RWPE2 (cell line): ENCODE measurements at places on chromosomes 1 and 21.

GRCh38 chr1:245609354-245610150 is 454.8 kb downstream of the KIF26B start:
- no peaks in the 10 kb centered on the region for H3K4me1 ChIP-seq
- no peak overlapping the region for H3K4me3 ChIP-seq
- no peak overlapping the region for H3K27ac ChIP-seq
- H3K36me3 ChIP-seq: no peaks in the 10 kb centered on the region
- no peak for DNase-seq

DNA sequence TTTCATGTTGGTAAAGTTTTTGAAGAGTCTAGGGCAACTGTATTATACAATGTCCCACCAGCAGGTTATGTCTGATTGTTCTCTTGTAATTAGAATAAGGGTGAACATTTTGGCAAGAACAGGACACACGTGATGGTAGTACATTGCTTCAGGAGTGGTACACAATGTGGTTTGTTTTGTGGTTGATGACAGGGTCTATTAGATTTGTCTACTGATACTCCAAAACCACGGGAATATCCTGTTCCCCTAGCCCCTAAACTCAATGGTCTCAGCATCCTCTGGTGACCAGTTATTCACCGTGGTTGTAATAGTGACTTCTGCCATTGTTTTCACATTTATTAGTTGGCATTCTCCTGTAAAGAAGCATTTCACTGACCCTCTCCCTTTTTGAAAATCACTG is 22.1 kb upstream of the ACTA1 start:
- no peaks in the 10 kb centered on the region for H3K4me1 ChIP-seq
- H3K27ac ChIP-seq: no peak overlapping the region
- H3K27me3 ChIP-seq: no peaks in the 10 kb centered on the region

GRCh38 chr21:41640748-41641509 is 125.9 kb downstream of the RIPK4 start:
- no peaks in the 10 kb centered on the region for H3K36me3 ChIP-seq
- H3K4me3 ChIP-seq: no peak overlapping the region
- no peaks in the 10 kb centered on the region for H3K27me3 ChIP-seq
- H3K4me1 ChIP-seq: peaks cover 36% of the 10 kb centered on the region

GRCh38 chr1:180954005-180954800 is 41.5 kb downstream of the KIAA1614 start:
- no peaks in the 10 kb centered on the region for H3K36me3 ChIP-seq
- H3K4me1 ChIP-seq: peaks cover 9% of the 10 kb centered on the region
- peak overlapping the region; percentile 19 for H3K27ac ChIP-seq
- no peaks in the 10 kb centered on the region for H3K27me3 ChIP-seq

- no peaks in the 10 kb centered on the region for H3K4me1 ChIP-seq
- H3K27ac ChIP-seq: no peak overlapping the region
- H3K4me3 ChIP-seq: no peak overlapping the region
- no peaks in the 10 kb centered on the region for H3K36me3 ChIP-seq
- no peak for DNase-seq
- no peaks in the 10 kb centered on the region for H3K27me3 ChIP-seq
Measured at GRCh38 chr21:36113647-36114428, 21.0 kb upstream of the CBR3 start.

GRCh38 chr1:107255469-107255868 is 114.6 kb downstream of the NTNG1 start:
- H3K27me3 ChIP-seq: no peaks in the 10 kb centered on the region
- no peak for DNase-seq
- no peak overlapping the region for H3K27ac ChIP-seq
- H3K4me3 ChIP-seq: no peak overlapping the region
- H3K36me3 ChIP-seq: no peaks in the 10 kb centered on the region
- H3K4me1 ChIP-seq: no peaks in the 10 kb centered on the region

DNA sequence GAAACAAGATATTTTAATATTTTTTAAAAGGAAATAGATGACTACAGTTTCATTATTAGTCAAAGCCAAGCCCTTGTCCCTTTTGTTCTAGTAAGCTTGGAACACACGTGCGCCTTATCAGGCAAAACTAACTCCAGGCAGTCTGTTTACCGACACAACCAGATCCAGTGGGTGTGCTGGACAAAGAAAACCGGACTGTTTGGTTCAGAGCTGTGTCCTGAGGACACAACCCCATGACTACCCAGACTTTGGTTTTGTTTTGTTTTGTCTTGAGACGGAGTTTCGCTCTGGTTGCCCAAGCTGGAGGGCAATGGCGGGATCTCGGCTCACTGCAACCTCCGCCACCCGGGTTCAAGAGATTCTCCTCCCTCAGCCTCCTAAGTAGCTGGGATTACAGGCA is 13.9 kb upstream of the RHOU start:
- DNase-seq: no peak
- no peaks in the 10 kb centered on the region for H3K36me3 ChIP-seq
- H3K4me1 ChIP-seq: no peaks in the 10 kb centered on the region
- no peaks in the 10 kb centered on the region for H3K27me3 ChIP-seq

- H3K27ac ChIP-seq: no peak overlapping the region
- DNase-seq: no peak
Measured at GRCh38 chr1:235199441-235199840, 38.4 kb upstream of the RBM34 start.

GRCh38 chr1:22117851-22118250 is 25.0 kb downstream of the WNT4 start:
- no peak overlapping the region for H3K27ac ChIP-seq
- H3K4me3 ChIP-seq: no peak overlapping the region
- H3K36me3 ChIP-seq: peaks cover 24% of the 10 kb centered on the region; the same call in 1 of the 2 replicates
- DNase-seq: no peak
- no peaks in the 10 kb centered on the region for H3K27me3 ChIP-seq
- H3K4me1 ChIP-seq: no peaks in the 10 kb centered on the region

DNA sequence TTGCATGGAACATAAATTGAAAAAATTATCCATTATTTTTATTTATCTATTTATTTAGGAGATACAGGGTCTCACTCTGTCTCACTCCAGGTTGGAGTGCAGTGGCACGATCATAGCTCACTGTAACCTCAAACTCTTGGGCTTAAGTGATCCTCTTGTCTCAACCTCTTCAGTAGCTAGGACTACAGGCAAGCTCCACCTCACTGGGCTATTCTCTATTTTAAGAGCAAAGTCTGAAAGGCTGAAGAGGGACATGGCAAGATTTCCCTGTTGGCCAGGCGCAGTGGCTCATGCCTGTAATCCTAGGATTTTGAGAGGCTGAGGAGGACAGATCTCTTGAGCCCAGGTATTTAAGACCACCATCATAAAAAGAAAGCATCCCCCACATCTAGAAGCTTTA is 14.0 kb upstream of the RC3H1 start:
- H3K27me3 ChIP-seq: no peaks in the 10 kb centered on the region
- no peaks in the 10 kb centered on the region for H3K36me3 ChIP-seq
- no peak for DNase-seq
- no peak overlapping the region for H3K27ac ChIP-seq
- H3K4me3 ChIP-seq: no peak overlapping the region

- H3K27ac ChIP-seq: no peak overlapping the region
- H3K36me3 ChIP-seq: no peaks in the 10 kb centered on the region
- H3K27me3 ChIP-seq: no peaks in the 10 kb centered on the region
- DNase-seq: no peak
Measured at GRCh38 chr1:220681220-220681880, 8.8 kb upstream of the C1orf115 start.
